Iris pigment epithelial cell (primary cell): ENCODE measurements at places on chromosomes 13 and 19.

GRCh38 chr13:43074824-43075510 lies 51.6 kb downstream of the DNAJC15 start:
- no peak for DNase-seq

DNA sequence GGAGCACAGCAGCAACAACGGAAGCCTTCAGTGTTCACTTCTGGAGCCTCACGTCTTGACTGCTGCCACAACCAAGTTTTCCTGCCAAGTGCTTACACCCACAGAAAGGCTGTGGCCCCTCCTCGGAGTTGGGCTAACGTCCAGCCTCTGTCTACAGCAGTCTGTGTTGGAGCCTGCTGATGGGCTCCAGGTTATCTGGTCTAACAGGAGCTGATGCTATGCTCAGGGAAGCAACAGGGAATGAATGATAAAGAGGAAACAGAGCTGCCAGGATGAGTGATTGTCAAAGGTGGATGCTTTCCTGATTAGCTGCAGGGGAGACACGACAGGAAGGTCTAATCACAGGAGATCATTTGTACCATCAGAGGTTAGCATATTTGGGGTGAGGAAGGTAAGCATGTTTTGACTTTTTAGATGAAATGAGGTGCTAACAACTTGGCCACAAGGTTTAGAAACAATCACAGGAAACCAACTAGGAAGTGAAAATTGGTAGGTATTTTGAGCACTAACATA lies 53.8 kb upstream of the RCBTB2 start:
- peak; percentile 46 for DNase-seq

DNA sequence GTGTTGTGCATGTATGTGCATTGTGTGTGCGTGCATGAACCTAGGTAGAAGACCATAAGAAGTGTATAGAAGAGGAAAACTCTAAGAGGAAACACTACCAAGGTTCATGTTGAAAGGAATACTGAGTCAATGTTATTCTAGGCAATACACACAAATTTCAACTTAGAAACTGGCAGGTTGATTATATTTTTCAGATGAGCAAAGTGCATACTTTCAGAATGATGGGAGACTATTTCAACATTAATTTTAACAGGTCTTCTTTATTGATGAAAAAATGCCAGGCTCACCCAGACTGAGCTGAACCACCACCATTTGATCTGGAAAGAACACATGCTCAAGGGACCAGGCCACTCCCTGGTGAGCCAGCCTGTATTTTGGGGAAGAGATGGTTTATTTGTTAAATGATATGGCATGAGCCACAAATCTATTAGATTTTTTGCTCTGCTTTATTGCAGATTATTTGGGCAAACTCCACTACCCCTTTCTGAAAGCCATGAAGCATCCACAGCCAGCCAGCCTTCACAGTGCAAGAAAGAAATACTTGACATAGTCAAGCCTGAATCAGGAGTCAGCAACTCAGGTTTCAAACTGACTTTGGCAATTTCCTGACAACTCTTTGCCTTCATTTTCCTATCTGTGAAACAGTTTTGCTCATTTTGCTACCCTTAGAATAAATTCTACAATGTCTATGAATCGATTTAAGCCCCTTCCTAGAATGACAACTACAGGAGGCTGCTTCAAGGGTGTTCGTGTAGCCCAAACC lies 368.9 kb downstream of the COG6 start:
- DNase-seq, result peak; percentile 71

GRCh38 chr19:55526216-55527196 lies 10.4 kb downstream of the SBK2 start:
- DNase-seq, result peak; percentile 68

GRCh38 chr13:112928972-112929782 lies 39.8 kb upstream of the MCF2L start:
- DNase-seq, result peak; percentile 10

GRCh38 chr13:77696006-77696878 lies 1.2 kb upstream of the SLAIN1 start:
- DNase-seq, result peak; percentile 1

GRCh38 chr19:16345457-16345856 lies 20.8 kb downstream of the KLF2 start:
- DNase-seq, result no peak

DNA sequence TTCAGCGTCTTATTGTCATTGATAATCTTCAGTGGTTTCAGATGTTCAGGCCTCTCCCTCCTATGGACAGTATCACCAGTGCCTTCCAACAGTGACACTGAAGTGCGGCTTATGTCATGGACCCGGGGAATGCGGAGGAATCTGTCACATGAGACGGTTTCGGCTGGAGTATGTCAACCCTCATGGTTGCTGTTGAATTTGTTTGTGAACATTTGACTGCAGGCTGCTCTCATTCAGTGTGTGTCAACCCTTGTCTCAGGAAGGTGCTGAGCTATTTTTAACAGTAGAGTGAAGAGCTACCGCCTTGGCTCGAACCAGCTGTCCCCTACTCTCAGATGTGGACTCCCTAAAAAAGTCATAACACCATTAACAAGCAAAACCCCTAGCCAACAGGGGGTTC lies 138.8 kb upstream of the RNF113B start:
- DNase-seq, result no peak

- no peak for DNase-seq
Measured at GRCh38 chr13:84086847-84087162, 204.5 kb upstream of the SLITRK1 start.

GRCh38 chr19:41323430-41324125 lies 13.6 kb downstream of the CCDC97 start:
- DNase-seq, result peak; percentile 98

DNA sequence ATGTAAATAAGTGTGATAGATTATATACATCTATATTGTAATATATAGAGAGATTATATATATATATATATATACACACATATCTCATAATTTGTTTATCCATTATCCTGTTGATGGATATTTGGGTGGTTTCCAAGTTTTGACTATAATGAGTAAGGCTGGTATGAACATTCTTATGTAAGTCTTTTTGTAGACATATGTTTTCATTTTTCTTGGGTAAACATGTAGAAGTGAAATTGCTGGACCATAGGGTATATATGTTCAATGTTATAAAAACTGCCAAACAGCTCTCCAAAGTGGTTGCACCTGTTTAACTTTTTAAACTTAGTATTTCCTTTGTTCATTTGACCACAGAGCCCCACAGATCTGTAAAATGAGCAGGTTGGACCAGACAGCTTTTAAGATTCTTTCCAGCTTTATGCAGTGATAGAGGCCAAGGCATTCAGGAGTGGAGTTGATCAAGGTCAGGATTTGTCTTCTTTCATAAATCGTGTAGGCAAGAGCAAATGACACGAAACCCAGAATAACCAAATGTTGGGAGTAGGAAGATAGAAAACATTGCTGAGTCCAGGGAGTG lies 21.7 kb upstream of the KATNAL1 start:
- DNase-seq, result no peak

- DNase-seq, result peak; percentile 30
Measured at GRCh38 chr19:39599116-39599515, 3.2 kb upstream of the LGALS13 start.

- peak; percentile 84 for DNase-seq
Measured at GRCh38 chr19:4707956-4708650, 15.5 kb downstream of the DPP9 start.

DNA sequence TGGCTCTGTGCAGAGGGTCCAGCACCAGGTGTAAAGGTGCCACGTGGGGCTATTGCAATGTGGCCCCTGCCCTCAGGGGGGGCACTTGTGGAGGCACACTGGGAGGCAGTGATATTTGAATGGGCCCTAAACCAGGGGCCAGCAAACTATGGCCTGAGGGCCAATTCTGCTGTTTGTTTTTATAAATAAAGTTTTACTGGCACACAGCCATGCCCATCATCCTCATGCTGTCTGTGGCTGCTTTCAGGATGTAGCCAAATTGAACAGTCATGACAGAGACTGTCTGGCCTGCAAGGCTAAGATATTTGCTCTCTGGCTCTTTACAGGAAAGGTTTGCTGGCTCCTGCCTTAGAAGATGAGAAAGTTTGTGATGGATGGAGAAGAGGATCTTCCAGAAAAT lies 33.9 kb upstream of the RANBP3 start:
- DNase-seq, result no peak

DNA sequence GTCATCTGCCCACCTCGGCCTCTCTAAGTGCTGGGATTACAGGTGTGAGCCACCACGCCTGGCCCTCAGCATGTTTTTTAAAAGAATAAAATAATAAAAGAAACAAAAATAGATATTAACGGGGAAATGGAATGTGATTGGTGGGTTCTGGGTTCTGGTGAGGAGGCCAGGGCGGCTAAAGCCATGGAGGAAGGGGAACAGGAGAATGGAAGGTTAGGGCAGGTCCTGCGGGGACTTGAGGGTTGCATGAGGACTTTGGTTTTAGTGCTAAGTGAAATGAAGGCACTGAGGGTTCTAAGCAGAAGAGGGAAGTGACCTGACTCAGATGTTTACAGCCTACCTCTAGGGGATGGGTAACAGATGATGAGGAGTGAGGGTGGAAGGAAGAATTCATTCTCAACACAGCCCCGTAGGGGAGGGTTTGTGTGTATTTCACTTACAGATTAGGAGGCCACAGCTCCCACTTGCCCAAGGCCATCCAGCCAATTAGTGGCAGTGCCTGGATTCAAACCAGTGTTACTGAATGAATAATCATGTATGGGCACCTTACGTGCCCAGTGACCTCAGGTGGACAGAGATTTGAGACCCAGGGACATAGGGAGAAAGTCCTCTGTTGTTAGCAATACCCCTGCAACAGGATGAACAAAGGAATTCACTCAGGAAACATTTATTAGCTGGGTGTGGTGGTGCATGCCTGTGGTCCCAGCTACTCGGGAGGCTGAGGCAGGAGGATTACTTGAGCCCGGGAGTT lies 6.7 kb upstream of the MRPL4 start:
- DNase-seq, result no peak

GRCh38 chr19:18646535-18647370 lies 9.9 kb downstream of the KLHL26 start:
- no peak for DNase-seq

DNA sequence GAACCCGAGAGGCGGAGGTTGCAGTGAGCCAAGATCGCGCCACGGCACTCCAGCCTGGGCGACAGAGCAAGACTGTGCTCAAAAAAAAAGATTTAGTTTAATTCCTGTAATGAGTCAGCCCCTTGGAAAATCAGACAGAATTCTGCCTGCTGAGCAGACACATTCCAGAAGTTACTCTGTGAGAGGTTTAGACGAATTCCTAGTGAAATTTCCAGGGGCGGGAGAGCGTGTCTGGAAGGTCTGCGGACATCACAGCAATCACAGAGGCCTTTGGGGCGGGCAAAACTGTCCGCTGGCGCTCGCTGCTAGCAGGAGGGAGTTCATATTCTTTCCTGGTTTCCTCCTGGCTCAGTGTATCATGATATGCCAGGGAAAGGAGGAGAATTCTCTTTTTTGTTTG lies 17.5 kb downstream of the MISP start:
- DNase-seq, result peak; percentile 71

- no peak for DNase-seq
Measured at GRCh38 chr13:113401452-113402415, 37.8 kb upstream of the GRTP1 start.

- peak; percentile 90 for DNase-seq
Measured at GRCh38 chr19:23787106-23787505, 28.4 kb upstream of the ZNF681 start.
